Astrocyte of the spinal cord (primary cell): ENCODE measurements at places on chromosomes 4 and X.

GRCh38 chrX:23387550-23388184, 53.0 kb downstream of the PTCHD1 start:
- no peak for DNase-seq

GRCh38 chr4:41318839-41319530, 62.3 kb downstream of the UCHL1 start:
- DNase-seq: no peak

- peak; percentile 33 for DNase-seq
Observed at GRCh38 chr4:25925486-25926201, 11.6 kb downstream of the SMIM20 start.

DNA sequence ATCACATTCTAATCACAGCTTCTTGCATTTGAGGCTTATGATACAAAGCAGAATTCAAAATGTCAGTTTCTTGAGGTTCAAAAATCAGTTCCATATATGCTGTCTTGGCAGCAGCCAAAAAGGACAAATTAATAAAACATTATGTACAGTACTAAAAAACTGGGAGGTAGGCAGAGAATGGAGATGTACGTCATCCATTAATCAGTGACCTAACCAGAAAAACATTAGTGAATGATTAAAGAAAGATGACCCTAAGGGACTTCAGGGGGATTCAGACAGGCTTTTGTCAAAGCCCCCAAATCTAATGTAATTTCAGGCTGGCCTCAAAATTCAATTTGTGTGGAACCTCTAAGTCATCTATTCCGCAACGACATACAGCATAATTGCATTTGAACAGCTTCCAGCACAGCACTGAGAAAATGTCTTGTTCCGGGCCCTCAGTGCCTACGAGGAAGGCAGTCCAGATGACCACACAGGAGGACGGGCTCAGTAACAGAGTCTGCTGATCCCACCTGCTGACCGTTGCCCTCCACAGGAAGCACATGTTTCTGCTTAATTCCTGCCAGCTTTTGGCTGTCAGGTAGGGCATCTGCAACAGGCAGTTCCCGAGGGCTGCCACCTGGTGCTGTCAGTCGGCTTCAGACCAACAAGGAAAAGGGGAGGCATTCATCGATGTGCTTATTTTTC, 83.8 kb upstream of the HHIP start:
- DNase-seq: no peak

DNA sequence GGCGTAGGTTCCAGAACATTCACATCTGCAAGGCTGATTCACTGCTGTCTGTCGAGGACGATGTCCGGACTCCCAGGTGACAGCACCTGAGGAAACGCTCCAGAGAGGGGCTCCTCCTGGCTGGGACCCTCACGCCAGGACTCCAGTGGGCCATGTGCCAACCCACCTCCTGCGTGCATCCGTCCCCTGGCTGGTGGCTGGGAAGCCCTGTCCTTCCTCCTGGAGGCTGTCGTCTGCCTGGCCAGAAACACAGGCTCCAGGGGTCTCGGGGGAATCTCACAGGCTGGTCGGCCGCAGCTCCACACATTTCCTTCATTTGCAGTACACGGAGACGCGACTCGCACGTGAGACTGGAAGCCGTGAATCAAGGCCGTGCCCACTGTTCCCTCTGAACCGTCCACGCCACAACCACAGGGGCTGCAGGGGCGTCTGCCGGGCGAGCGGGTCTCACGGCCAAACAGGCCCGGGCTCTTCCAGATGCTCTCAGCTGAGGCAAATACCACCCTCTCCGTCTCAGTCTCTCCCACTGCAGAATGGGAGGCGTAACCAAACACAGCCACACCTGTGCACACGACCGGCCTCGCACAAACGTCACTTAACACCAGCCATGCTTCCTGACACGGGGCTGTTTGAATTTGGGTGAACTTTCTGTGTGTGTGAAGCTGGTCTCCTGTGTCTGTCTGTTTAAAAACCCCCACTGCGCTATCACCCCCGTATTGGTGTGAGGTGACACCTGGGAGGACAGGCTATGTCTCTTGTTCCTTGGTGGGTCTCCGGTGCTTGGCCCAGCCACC, 38.7 kb upstream of the MXD4 start:
- no peak for DNase-seq

GRCh38 chrX:349196-349595, 30.6 kb upstream of the GTPBP6 start:
- DNase-seq: no peak

DNA sequence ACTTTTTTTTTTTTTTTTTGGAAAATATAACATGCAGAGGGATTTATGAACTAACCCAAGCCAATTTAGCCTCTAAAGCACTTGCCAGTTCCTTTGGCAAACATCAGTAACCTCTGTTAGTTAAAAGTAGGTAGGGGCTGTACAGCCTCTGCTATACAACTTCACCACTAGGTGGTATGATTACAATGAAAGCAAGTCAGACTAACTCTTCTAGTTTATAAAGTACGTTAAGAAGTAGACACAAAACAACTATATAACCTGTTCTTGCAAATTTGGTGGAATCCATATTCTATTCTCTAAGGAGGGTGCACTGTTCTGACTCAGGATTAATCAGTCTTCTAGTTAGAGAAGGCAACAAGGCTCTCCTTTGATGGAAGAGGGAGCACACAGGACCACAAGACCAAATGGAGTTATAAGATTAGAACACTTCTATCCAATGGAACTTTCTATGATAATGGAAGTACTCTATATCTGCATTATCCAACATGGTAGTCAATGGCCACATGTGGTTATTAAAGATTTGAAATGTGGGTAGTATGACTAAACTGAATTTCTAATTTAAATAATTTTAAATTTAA, 12.8 kb downstream of the AIMP1 start:
- peak; percentile 65 for DNase-seq

- DNase-seq: no peak
Observed at GRCh38 chrX:38225093-38225492, 4.4 kb upstream of the SRPX start.

GRCh38 chrX:123917069-123917468, 44.4 kb upstream of the STAG2 start:
- no peak for DNase-seq

GRCh38 chrX:154348646-154349358, 25.6 kb downstream of the FLNA start:
- DNase-seq: no peak

DNA sequence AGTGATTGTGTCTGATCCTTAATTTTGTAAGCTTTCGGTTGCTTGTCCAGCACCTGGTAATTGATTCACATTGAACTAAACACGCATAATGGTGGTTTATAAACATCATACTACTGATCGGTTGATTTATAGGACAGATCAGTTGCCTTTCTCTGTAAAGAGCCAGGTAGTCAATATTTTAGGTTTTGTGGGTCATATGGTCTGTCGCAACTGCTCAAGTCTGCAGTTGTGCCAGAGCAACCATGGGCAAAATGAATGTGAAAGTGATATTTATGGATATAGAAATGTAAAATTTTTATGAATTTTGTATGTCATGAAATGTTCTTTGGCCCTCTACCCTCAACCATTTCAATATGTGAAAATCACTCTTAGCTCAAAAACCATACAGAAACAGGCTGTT, 8.9 kb downstream of the JADE1 start:
- no peak for DNase-seq

- no peak for DNase-seq
Observed at GRCh38 chr4:167544391-167544790, 310.1 kb upstream of the SPOCK3 start.

DNA sequence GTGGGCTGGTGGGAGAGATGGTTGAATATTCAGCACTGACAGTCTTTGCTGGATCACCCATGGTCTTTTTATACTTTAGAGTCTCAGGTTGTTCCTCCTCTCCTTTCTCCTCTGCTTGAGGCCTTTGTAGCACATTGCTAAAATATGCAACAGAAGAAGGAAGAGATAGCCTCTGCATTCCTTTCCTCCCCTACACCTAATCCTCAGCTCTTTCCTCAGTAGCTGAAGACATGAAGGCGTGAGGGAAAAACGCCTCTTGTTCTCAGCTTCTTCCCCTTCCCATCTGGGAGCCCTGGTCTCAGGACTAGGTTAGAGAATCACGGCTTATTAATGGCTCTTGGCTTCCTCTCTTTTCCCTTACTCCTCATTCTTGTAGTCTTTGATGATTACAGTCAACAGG, 76.8 kb downstream of the RNF150 start:
- no peak for DNase-seq

DNA sequence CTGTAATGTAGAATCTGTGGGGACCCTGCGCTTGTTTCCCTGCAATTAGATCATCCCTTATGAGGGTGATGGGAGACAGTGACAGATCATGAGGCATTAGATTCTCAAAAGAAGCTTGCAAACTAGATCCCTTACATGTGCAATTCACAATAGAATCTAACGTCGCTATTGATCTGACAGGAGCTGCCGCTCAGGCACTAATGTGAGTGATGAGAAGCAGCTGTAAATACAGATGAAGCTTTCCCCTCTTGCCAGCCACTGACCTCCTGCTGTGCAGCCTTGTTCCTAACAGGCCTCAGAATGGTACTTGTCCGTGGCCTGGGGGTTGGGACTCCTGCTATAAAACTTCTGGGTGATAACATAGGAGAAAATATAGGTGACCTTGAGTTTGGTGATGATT, 1076.8 kb downstream of the PDHA2 start:
- DNase-seq: no peak

DNA sequence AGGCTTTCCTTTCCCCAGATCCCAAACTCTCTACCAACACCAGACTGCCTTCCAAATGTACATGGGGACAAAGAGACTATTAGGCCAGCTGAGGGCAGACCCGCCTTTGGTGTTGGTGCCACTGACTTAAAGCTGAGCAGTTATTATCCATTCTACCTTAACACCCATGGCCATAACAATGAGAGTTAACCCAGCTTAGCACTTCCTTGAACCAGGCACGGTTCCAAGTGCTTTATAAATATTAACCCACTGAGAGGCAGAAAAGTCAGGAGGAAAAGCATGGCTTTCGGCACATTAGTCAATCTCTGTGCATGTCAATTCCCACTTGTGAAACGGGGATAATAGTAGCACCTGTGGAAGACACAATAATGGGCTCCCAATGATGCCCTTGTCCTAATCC, 243.1 kb upstream of the ANXA3 start:
- no peak for DNase-seq

DNA sequence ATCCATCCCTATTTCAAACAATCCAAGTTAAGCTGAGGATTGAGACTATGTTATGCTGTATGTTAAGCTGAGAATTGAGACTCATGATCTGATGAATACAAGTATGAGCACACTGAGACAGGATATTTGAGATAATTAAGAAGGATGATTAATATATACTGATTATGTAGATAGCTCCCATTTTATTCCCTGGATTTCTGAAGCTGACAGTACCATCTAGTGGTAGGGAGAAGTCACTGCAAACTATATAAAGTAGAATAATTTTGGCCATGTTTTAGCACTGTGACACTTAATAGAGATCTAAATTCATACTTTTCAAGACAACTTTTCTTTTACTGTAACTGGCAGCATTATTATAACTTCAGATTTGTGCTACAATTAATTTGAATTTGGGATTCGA, 63.8 kb upstream of the HPRT1 start:
- no peak for DNase-seq

- no peak for DNase-seq
Observed at GRCh38 chr4:75172551-75172950, 239.6 kb downstream of the PARM1 start.

DNA sequence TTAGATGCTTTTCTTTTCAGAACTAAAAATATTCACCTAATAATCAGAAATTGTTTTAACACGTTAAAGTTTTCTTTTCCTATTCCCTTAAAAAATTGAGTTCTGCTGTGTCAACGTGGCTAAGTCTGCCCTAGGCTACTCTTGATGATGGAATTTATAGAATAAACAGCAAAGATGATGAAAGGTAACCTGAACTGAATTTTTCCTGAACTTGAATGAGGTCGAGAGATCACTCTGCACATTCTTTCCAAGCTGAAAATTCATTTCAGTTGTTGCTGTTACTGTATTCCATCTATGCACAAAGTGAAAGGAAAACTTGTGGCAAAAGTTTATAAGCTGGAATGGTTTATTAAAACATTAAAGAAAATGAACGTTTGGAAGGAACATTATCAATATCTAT, 245.9 kb upstream of the GIMD1 start:
- peak; percentile 35 for DNase-seq

DNA sequence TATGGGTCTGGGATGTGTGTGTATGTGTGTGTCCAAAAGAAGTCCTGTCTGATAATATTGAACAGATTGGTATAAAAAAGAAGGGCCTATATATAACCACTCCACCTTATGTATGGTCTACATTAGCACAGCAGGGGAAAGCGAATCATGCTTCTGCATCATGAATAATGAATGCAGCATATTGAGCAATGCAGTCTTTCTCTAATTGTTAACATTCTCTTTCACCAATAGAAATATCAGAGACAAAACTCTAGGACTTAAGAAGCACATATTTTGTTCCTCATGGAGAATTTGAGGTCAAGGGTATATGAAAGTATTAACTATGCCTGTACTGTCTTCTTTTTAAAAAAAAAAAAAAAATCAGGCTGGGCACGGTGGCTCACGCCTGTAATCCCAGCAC, 264.3 kb upstream of the NOCT start:
- DNase-seq: peak; percentile 14

GRCh38 chrX:148049441-148049840, 68.3 kb downstream of the FMR1NB start:
- DNase-seq: peak; percentile 41

DNA sequence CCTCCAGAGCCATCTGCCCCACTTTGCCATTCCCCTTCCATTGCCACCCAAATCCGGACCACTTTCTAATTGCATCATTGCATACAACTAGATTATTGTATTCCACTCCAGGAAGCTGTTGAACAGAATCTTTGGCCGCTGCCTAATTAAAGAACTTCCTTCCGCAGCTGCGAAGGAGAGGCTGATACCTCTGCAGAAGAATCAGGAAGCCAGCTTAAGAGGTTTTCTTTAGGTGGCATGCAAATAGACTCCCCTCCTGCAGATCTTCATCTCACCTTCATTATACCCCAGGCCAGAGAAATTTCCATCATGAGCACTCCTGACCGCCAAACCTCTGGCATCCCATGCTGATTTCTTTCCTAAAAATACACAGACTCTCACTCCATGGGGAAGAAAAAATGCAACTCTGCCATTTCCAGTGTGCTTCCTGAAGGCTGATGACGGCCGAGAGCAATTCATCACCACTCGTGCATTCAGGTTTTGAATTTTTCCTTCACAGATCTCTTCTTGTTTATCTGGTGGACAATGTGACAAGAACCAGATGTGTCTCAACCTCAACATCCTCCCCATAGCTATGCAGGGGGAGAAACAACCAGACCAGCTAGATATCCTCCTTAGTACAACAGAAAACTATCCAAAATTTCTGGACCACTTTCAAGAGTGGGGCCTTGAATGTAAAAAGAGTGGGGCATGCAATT, 31.2 kb downstream of the LGI2 start:
- no peak for DNase-seq
